ENCODE measurements at places on chromosomes 16 and 17.

DNA sequence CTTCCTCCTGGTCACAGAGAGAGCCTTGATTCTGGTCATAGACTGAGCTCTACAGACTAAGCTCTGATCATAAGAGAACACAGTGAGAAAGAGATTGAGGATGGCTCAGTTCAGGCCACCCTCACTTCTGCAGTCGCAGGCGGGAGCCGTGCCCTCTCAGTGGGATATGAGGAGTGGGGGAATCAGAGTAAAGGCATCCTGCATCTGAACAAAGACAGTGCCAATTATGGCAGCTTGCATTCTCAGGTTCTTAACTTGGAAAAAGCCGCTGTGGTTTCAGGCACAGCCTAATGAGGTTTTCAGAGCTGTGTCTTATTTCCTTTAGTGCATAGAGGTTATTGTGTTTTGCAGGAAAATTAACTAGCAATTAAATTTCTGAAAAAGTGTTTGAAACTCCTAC lies 134.4 kb upstream of the NLRP1 start:
- no peak for DNase-seq

DNA sequence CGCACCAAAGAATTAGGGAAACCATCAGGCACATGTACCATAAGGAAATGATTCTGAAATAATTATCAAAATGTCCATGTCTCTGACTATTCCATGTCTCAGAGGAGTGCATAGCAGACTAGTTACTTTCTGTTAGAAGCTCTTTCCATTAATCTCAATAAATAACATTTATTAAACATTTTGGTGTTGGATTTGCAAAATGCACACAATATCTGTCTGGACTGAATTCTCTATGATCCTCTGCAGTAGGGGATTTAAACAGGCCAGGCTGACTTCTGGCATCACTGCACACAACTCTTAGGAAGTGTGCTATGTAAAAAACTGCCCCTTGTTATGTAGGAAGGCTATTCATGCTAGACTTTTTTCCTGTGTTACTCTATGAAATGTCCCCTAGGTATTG lies 283.3 kb upstream of the CDH5 start:
- DNase-seq, result no peak

GRCh38 chr16:50942143-50942542 lies 200.3 kb downstream of the CYLD start:
- no peak for DNase-seq

- no peak for DNase-seq
Measured at GRCh38 chr17:50660042-50660886, 25.6 kb downstream of the ABCC3 start.

GRCh38 chr16:12627394-12627793 lies 176.3 kb downstream of the CPPED1 start:
- DNase-seq, result no peak

- DNase-seq, result no peak
Measured at GRCh38 chr16:29877266-29877961, 14.4 kb upstream of the CDIPT start.

- no peak for DNase-seq
Measured at GRCh38 chr17:58084317-58084981, 1.2 kb downstream of the DYNLL2 start.

DNA sequence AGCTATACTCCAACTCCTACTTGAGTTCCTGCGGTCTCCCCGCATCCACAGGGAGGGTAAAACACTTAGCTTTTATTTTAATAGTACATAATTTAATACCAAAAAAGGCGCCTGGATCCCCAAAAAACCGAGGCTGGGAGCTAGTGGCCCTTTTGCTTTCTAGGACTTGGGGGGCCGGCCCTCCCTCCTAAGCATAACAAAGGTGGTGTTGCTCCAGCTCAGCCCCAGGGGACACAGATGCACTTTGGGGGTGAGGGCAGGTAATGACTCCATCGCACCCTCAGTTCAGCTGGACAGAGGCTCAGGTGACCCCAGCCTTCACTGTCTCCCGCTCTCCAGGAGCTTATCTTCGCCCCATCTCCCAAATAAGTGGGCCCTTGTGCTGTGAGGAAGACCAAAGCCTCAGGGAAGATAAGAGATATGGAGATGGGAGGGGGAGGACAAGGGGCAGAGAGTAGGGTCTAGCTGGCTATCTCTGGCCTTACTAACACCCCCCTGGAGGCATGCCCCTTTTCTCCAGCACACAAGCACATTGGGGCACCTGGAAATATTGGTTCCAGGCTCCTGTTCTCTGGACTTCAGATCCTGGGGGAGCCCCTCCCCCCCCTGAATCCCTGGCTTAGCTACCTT lies 2.8 kb upstream of the NHERF1 start:
- DNase-seq, result no peak

DNA sequence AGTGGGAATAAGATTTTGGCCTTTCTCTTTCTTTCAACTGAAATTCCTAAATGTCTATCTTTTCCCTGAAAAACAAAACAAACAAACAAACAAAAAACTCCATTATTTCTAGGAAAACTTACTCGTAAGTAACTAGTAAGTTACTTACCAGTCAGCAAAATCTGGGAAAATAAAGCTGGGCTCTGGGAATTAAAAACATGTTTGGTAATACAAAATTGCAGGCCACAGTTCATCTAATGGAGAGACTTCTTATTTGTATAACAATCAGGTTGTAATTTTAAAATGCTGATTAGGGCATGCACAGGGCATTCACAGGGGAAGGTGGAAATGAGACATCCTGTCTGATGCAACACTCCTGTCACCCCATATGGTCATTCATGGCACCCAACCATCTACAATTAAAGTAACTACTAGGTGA lies 3.8 kb upstream of the WIPI1 start:
- no peak for DNase-seq

GRCh38 chr17:40329839-40330794 lies 21.1 kb downstream of the RARA start:
- DNase-seq, result no peak

DNA sequence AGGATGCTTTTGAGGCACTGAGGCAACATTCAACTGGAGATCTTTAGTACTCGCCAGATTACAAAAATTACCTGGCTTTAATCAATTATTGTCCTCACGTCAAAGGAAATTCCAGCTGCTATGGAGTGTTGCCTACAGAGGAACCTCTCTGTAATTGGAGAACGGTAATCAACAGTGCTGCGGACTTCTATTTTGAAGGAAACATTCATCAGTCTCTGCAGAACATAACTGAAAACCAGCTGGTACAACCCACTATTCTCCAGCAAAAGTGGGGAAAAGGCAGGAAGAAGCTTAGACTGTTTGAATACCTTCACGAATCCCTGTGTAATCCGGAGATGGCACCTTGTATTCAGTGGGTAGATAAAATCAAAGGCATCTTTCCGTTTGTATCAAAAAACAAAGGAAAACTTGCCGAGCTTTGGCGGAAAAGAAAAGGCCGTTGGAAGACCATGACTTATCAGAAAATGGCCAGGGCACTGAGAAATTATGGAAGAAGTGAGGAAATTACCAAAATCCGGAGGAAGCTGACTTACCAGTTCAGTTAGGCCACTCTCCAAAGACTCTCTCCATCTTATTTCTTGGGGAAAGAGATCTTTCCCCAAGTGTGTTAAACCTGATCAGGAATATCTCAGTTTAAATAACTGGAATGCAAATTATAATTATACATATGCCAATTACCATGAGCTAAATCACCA lies 3.0 kb downstream of the SLC35G3 start:
- DNase-seq, result no peak
